Occipital lobe (tissue), 3 donors: ENCODE measurements at places on chromosomes 12 and 14. TPM values are rescaled to one million over a fixed set of nuclear protein-coding genes. Genes with fewer than 3 reads are reported as not detected.

ADCY6 gene
- total RNA-seq = 31.5 TPM

LGR5 gene
- total RNA-seq = not detected

TAS2R8 gene
- total RNA-seq = 0.31 TPM

AVPR1A gene
- 7.6 TPM for total RNA-seq

LBHD2 gene
- not detected for total RNA-seq

MYO1A gene
- not detected for total RNA-seq

LRRC10 gene
- total RNA-seq = not detected

GLIPR1L1 gene
- total RNA-seq = not detected

FOXG1 gene
- 75.5 TPM for total RNA-seq

TMEM229B gene
- total RNA-seq = 23.9 TPM

MSI1 gene
- total RNA-seq = 7.5 TPM

TESPA1 gene
- total RNA-seq = not detected

DNA sequence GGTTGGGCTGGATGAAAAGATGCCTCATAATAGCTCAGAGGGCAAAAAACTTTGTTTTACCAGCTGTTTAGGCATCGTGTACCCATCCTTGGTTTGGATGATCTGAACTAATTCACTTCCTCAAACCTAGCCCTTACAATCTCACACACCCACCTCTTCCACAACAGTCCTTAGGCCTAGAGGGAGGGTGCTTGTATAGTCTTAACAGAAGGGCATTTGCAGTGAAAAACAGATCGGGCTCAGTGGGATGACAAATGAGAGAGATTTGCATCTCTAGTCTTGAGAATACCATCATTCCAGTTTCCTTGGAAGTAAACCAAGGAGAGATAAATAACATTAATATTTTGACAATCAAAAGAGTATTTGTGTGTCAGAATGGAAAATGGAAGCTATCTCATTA lies 11.0 kb downstream of the SLCO1A2 start:
- no peak for DNase-seq

- DNase-seq = no peak
Observed at GRCh38 chr14:55533960-55534359, 46.0 kb upstream of the KTN1 start.

DNA sequence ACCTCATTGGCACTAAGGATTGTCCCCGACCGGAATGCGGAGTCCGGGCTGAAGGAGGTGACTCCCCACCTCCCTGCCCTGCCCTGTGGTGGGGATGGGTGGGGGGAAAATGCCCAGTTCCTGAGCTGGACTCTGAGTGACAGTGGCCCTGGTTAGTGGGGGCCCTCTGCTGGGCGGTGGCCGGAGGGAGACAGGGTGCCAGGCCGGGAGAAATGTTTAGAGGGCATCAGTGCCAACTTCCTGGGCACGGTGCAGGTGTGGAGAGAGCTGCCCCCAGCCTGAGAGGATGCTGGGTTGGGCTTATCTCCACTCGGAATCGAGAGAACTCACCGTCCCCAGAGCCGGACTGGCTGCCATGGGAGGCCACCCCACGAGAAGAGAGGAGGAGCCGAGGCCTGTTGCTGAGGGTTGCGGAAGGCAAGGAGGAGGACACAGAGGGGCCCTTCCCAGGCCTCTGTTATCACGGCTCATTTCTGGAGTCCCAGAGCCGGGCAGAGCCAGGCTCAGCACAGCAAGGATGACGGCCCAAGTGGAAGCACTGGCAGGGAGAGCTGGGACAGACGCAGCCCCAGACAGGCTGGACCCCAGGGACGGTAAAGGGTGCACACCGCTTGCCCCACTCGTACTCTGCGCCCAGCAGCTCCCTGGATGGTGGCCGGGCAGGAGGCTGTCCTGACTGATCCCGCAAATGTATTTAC lies 156.7 kb downstream of the KIF26A start:
- no peak for DNase-seq

DNA sequence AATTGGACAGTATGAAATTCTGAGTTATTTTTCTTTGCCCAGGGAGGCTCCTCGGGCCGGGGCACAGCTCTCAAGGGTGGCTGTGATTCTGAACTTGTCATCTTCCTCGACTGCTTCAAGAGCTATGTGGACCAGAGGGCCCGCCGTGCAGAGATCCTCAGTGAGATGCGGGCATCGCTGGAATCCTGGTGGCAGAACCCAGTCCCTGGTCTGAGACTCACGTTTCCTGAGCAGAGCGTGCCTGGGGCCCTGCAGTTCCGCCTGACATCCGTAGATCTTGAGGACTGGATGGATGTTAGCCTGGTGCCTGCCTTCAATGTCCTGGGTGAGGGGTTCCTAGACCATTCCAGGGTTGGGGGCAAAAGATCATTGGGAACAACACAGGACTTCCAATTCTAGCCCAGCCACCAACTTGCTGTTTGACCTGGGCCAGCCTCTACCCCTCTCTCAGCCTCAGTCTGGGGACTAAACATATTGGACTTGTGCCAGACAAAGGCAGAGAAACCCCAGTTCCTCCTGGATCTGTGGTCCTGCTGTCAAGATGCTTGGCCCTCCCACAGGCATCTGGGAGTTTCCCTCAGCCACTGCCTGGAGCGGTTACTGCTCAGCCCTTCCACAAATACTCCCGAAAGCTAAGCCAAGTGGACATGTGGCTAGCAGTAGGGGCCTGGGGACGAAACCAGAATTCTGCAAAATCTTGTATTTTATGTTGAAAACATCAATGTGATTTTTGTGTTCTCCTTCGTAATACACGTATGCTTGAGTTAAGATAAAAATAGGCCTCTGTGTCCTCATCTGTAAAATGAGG lies 3.5 kb downstream of the OAS3 start:
- DNase-seq = no peak

- no peak for DNase-seq
Observed at GRCh38 chr12:7907009-7907408, 29.0 kb downstream of the SLC2A3 start.

DNA sequence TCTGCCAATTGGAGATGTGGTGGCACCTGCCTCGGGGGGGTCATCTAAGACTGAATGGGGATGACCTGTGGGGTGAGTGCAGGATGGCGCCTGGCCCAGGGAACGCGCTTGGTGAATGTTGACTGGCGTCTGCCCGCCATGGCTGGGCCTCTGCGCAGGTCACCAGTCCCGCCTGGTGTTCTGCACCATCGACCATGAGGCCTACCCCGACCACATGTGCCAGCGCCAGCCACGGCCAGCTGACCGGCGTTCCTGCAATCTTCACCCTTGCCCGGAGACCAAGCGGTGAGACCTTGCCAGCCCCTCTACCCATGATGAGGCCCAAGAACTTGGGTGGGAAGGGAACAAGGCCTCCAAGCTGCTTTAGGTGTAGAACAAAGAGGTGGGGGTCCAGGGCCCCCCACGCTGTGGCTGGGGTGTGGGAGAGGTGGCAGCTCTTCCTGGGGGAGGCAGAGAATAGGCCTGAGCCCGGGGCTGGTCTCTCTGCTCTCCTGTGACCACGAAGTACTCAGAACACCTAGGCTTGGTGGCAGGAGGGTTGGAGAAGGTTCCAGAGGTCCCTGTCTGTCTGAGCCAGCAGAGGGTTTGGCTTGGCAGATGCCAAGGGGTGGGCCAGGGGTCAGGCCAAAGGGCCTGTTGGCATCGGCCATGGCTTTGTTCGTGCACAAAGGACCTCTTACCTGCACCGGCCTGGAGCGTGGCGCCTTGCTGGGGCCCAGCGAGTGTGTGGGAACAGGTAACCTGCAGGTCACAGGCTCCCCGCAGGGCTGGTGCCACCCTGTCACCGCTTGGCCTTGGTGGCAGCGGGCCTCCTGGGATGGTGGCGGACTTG lies 15.4 kb downstream of the PAPLN start:
- DNase-seq = no peak

- DNase-seq = no peak
Observed at GRCh38 chr14:104343690-104344640, 205.6 kb downstream of the KIF26A start.

DNA sequence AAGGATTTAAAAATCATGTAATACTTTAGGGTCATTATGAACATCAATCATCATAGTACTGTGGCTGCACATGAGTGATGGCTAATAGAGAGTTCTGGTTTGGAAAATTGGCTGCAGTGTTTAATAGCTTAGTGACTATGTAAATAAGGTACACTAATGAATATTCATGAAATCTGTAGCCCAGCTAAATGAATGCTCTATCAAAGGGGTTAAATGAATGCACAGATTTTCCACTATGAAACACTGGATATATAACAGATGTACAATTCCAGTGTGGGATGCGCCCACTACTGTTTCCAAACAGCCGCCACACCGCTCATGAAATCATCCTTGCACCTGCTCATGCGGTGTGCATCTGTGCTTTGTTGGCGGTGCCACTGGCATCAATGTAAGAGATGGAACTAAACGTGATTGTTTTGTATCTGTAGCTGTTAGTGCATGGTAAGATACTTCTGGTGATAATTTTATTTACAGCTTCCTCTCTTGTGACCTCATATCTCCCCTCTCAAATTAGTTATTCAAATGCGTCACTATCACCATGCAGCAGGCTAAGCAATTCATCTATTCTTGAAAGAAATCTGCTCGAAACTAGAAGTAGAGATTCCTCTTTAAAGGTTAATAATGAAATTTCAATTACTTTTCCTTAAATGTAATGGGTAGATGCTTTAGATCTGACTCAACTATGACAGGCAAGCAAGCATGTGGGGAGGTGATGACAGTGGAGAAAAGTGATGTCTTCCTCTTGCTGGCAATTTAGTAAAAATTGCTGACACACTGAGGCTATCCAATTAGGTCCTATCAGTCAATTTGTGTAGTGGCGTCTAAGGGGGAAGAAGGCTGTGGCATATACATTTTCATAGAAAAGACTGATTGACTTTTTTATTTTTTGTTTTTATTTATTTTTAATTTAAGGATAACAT lies 433.6 kb downstream of the AEBP2 start:
- peak; percentile 5 for DNase-seq

DNA sequence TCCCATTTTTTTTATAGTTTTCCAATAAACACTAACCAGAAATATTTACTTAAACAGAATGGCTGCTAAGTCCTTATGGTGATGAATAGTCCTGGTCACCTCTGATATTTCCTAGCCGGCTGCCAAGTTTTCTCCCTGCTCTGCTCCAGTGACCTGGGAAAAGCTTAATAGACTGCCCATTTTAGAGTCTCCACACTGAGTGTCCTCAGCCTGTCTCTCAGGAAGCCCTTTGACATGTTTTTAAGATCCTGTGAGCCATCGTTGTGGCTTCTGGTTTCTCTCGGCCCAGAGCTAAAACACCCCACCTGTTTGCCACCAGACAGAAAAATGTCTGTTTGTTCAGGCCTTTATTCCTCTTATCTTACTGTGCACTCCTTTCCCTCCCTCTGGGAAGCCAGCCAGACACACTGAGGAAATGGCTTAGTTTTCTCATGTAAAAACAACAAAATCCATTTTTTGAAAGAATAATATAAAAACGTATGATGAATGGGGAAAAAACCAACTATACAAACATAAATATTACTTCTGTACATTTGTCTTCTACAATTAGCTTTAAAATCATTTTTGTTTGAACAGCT lies 25.4 kb upstream of the ALDH2 start:
- DNase-seq = no peak

GRCh38 chr12:131420867-131421447 lies 289.9 kb upstream of the SFSWAP start:
- no peak for DNase-seq

GRCh38 chr12:6376870-6377666 lies 1.7 kb upstream of the SCNN1A start:
- DNase-seq = no peak

DNA sequence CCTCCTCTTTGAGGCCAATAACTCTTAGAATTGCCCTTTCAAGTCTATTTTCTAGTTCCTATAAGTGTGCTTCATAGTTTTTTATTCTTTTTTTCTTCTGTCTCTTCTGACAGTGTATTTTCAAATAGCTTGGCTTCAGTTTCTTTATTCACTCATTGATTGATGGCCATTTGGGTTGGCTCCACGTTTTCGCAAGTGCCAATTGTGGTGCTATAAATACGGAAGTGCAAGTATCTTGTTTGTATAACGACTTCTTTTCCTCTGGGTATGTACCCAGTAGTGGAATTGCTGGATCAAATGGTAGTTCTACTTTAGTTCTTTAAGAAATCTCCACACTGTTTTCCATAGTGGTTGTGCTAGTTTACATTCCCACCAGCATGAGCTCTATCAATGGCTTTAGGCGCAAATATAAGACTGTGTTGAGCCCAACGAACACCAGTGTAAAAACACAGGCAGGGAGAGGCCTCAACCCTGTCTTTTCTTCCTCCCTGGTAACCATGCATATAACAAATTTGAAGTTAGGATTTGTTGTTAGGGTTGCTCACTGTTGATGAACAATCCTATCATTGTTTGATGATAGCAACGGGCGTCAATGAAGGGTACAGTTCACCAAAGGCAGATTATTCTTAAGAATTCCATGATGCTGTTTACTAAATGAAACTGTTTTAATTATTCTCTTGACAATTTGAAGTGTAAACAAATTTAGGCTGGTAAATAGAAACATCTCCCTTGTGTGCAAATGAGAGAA lies 13.3 kb upstream of the LMNTD1 start:
- no peak for DNase-seq

DNA sequence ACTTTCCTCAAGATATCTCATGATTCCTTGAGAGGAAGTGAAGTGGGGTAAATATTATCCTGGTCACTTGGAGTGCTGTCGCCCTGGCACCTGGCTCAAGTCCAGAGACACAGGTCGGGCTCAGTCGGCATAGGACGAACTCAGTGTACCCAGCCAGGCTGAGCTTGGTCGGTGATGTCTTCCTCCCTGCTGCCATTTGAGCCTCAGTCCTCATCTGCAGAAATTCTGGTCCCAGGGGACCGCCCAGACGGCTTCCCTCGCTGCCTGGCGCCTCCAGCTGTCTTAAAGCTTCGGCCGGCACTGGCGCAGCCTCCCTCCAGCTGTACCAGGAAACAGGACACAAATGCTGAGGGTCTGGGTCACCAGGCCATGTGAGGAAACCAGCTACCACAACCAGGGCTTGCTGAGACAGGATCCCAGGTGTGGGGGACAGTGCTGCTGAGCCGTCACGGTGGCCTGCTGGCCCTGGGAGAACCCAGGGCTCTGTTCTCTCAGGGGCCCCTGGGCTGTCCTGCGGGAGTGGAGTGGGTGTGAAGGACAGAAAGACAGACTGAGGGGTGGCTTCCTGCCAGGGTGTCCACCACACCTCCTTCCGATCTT lies 5.0 kb upstream of the KLC1 start:
- no peak for DNase-seq

- DNase-seq = no peak
Observed at GRCh38 chr14:51290132-51290531, 50.1 kb downstream of the TMX1 start.
